ENCODE measurements at places on chromosomes 12 and 14.

DNA sequence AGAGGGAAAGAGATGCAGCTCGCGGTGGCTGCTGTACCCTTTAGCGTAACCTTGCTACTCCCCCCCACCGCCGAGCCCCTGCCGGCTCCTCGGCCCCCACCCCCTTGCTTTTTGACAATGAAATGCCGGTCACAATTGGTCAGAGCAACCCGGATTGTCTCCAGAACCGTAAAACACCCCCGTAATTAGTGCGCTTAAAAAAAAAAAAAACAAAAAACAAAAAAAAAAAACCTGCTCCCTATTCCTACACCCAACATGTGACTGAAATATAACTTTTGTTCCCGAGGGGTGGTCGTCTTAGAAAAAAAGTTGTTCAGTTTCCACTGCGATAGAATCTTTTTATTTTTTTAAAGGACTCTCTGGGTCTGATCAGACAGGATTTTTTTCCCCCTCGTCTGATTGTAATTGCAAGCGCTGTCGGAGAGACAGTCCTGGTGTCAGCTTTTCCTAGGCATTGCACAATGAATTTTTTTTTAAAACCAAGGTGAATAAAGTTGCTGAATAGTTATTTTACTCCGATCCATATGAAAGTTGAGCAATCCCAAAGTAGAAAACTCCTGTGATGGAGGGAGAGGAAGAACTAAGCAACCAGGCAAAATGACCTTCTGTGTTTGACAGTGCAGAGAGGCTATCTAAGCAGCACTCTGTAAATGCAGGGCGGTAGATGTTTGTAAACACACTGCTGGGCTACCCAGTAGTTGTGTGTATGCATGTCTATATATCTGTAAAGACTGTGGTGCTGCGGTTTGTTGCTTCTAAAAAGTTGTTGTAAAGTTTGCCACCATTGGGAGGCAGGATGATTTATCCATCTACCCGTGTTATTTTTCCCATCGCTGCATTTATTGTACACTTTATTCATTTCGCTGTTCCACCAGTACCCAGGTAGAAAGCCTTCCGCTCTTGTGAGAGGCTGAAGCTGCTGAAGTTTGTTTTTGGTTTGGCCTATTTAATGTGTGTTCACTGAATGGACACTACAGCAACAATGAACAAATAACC is 1.1 kb downstream of the ETV6 start:
- DNase-seq, result no peak

DNA sequence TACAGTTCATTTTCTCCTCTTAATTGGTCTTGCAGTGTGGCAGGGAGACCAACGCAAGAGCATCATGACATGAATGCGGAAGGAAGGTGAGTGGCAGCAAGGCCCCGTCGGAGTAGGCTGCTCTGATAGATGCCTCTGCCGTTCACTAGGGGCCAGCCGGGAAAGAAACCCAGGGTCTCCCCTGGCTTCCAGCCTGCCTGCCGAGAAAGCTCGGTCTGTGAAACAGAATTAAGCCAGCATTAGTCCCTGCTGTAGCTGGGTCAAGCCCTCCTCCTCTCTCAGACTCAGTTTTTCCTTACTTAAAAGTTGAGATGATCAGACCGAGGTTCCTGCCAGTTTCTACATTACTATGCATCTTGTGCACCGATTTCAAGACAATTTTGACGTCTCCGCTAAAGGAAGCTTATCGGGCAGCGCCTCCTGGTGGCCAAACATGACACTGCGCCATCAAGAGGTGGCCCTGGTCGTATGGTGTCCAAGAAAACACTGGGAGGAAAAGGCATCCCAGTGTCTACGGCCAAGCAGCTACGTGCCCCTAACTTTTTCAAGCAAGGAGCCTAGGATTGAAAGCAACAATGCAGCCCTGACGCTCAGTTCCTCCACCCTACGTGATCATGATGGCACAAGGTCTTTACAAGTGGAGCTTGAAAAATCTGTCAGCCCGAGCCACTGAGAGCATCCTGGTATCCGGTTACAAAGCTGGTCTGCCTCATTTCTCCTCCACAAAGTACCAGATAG is 131.6 kb downstream of the KSR2 start:
- DNase-seq, result peak; percentile 25

GRCh38 chr14:70004791-70005190 is 125.6 kb downstream of the SMOC1 start:
- no peak for DNase-seq

DNA sequence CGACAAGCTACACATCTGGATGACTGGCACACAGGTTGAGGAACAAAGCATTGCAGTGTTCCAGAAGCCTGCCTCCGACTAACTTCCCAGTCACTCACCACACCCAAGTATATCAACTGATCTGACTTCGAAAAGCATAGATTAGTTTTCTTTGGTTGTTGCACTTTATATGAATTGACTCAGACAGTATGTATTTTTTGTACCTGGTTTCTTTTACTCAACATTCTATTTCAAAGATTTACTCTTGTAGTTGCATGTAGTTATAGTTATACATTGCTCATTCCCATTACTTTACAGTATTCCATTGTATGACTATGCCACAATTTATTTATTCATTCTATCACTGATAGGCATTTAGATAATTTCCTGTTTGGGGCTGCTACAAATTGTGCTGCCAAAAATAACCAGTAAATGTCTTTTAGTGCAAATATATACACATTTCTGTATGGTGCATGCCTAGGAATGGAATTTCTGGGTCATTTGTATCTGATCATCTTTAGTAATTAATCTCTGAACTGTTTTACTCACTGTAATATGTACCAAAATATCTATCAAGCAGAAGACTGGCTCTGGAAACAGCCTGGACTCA is 17.8 kb downstream of the PLCZ1 start:
- DNase-seq, result no peak

DNA sequence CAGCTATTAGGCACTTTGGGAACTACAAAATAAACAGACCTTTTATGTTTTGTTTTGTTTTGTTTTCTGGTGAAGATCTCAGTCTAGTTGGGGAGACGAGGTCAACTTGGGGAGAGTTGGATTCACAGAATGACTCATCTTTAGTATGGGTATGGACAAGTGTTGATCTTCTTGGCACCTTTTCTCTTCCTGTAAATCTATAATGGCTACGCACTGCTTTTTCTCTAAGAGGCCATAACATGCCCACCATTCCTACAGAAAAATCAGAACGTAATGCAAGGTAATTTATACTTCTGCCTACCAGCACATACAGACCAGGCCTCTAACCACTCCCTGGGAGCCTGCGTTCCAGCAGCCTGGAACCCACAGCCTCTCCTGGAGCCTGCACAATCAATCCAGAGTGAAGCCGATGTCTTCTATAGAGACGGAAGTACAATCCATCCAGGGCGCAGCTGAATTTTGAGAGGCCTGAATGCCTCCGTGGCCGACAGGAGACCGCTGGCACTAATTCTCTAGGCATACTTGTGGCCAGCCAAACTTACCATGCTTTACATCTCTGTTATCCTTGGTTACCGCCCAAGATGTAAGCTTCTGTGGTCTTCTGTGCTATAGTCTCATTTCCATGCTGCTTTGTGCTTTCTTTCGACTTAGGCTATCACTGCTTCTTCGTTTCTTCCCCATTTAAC is 717 bp downstream of the PPHLN1 start:
- DNase-seq, result no peak

DNA sequence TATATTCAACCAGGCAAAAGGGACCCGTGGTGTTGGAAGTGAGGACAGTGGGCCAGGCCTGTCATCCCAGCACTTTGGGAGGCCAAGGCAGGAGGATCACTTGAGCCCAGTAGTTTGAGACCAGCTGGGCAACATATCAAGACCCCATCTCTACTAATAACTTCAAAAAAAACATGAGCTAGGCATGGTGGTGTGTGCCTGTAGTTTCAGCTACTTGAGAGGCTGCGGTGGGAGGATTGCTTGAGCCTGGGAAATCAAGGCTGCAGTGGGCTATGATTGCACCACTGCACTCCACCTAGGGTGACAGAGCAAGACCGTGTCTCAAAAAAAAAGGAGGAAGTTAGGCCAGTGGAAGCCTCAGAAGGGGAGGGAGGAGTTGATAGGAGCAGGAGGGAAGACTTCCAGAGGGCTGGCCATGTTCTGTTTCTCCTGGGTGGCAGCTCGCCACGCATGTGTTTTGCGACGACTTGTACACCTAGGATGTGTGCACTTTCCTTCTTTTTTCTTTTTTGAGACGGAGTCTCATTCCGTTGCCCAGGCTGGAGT is 10.1 kb downstream of the SLC25A29 start:
- DNase-seq, result no peak

GRCh38 chr12:26010293-26010821 is 51.9 kb downstream of the RASSF8 start:
- no peak for DNase-seq

- DNase-seq, result no peak
Observed at GRCh38 chr14:95270203-95270602, 49.5 kb downstream of the CLMN start.

DNA sequence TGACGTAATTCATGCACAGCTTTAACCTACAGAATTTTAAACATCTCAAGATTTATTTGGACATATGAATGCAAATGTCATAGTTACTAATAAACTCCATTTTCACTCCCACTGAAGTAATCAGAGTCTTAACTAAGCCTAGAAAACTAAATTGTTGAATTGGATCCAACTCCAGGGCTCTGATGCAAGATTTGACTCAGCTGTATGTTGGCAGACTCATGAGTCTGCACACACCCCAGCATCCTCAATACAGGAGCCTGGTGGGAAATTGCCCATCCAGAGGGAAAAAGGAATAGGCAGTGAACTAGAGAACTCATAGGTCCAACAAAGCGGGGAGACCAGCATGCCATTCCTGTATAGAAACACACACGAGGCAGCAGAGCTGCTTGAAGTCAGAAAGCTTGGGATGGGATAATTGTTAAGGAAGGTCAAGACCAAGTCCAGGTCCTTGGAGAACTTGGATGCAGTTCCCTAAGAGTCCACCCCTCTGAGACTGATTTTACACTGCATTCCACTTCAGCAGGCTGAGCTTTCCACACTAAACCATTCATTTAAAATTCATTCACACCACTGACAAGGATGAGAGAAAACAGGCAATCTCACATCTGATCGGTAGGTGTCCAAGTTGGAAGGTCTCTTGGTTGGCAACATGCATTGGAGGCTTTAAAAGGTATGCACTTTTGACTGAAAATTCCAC is 14.4 kb downstream of the TMTC1 start:
- DNase-seq, result no peak

DNA sequence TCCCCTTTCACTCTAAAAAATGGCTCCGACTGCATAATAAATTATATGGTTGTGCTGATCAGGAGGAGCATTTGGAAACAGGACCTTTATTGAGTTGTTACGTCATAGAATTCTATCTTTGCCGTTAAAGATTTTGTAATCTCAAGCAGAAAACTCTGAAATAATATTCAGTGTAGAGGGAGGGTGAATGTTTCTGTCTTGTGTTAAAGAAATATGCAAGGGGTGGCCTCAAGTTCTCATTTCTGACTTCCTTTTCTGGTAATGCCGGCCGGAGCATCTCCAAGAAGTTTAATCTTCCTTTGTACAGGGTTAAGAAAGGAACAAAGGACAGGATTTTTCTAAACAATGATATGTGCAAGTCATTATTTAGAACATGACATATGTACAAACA is 165.1 kb downstream of the SLC38A4 start:
- DNase-seq, result no peak

GRCh38 chr14:40074169-40074568 is 641.9 kb upstream of the FBXO33 start:
- no peak for DNase-seq

DNA sequence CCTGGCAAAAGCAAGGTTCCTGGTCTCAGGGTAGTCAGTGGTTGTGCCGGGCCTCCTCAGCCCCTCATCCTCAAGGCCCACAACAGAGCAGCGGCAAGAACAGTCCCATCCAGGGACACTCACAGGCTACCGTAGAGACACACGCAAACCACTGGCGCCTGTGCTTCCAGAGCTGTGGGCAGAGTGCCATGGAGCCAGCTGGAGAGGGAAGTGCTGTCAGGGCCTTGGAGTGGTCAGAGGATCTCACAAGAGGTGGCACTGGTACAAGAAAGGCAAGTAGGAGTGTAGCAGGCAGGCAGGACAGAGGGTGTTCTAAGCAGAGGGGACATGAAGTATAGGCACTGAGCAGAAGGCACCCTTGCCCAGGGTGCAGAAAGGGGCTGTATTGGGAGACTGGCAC is 34.6 kb downstream of the ANKRD9 start:
- DNase-seq, result no peak

DNA sequence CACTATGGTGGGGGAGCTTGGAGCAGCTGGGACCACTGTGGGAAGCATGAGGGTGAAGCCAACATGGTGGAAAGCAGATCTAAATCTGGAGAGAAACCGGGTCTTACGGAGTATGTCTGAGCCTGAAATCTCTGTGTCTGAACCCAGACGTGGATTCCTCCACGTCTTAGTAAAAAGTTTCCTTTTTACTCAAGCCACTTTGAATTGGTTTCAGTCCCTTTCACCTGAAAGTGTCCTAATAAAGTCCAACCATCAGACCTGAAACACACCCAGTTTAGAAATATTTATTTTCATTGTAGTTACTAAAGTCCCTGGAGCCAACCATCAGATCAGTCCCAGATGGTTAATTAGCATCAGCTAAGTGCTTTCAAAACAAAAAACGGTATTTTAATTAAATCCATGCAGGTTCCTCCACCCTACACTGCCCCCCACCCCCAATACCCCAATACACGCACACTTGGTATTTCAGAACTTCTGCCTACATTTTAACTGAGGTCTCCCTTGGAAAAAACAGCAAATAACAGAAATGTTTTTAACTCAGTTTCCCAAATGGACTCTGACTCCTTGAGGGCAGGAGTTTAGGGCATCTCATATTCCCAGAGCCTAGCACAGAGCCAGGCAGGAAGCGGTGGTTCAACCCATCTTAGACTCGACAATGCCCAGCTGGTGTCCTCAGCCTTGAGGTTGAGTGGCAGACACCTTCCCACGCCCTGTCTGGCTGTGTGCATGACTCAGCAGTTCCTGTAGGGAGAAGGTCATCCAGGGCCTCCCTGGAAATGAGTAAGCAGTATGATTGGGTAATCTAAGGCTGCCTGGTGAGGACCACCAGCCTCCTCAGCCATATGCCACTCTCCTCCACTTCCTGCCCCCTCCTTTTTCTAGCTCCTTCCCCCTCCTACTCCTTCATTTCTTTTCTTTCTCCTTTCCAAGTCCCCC is 175.8 kb downstream of the TTC8 start:
- no peak for DNase-seq

GRCh38 chr14:104586832-104587620 is 7.5 kb downstream of the C14orf180 start:
- peak; percentile 37 for DNase-seq

DNA sequence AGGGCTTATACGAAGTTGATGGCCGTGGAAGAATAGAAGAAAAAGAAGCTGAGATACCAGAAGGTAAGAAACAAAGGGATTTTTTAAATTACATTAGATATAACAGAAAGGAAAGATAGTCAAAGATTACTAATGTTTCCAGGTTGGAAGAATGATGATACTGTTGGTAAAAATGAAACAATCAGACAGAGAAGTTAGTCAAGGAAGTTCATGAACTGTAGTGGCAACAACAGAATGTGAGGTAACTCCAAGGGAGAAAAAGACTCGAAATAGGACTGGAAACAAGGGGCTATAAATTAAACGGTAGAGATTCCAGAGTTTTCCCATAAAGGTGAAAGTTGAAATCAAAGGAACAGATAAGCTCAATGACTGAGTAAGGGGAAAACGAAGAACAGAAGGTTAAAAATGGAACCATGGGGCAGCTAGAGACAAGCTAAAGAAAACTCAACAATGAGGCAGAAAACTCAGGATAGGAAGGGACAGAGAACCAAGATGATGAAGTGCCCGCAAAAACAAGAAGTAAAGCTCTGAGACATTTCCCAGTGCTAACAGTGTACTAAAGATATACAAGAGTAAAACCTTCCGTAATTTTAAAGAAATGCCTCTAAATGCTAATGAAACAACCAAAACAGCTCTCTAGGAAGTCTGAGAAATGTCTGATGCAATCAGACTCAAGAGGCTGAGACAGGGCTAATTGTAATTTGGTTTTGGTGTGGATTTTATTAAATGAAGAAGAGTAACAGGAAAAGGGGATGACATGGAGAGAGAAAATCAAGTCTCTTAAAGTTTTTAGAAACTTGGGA is 70.0 kb downstream of the PPP2R5E start:
- DNase-seq, result no peak
